Brain pericyte (primary cell): ENCODE measurements at places on chromosomes 11 and 22.

DNA sequence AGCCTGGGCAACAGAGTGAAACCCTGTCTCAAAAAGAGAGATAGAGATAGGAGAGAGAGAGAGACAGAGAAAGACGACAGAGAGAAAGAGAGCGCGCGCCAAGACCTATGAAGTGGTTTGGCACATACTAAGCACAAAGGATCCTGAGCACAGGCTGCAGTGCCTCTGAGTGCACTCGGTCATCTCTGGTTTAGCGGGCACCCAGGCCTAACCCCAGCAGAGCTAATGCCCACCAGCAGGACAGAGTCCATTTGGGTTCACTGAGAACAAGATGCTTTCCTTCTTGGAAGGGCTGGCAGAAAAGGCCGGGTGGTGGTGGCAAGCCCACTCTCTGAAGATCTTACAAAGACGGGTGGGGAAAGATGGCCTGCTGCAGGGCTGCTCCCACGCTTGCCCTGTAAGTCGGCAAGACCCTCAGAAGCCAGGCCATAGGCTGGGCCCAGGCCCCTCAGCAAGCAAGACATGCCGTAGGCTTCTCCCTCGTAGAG, 3.3 kb downstream of the SCARF2 start:
- DNase-seq, result no peak

GRCh38 chr22:24107661-24108060, 73.6 kb upstream of the SUSD2 start:
- DNase-seq, result peak; percentile 7

DNA sequence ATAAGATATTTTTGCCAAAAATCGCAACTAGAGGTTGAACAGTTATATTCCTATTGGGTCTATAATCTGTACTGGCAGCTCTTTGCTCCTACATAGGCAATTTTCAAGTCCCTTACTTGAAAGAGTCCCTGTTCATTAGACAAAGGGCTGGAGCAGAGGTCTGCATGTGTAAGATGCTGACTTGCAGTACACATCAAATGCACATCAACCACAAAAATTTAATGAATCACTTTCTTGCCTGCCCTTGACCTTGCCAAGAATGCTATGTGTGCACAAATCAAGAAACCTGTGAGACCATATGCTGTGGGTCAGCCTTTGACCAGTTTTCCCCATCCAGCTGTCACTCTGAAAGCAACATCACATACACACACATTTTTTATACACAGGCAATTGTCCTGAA, 661.5 kb downstream of the LRRC4C start:
- no peak for DNase-seq

- no peak for DNase-seq
Observed at GRCh38 chr11:81224396-81224795, 1509.3 kb downstream of the FAM181B start.

DNA sequence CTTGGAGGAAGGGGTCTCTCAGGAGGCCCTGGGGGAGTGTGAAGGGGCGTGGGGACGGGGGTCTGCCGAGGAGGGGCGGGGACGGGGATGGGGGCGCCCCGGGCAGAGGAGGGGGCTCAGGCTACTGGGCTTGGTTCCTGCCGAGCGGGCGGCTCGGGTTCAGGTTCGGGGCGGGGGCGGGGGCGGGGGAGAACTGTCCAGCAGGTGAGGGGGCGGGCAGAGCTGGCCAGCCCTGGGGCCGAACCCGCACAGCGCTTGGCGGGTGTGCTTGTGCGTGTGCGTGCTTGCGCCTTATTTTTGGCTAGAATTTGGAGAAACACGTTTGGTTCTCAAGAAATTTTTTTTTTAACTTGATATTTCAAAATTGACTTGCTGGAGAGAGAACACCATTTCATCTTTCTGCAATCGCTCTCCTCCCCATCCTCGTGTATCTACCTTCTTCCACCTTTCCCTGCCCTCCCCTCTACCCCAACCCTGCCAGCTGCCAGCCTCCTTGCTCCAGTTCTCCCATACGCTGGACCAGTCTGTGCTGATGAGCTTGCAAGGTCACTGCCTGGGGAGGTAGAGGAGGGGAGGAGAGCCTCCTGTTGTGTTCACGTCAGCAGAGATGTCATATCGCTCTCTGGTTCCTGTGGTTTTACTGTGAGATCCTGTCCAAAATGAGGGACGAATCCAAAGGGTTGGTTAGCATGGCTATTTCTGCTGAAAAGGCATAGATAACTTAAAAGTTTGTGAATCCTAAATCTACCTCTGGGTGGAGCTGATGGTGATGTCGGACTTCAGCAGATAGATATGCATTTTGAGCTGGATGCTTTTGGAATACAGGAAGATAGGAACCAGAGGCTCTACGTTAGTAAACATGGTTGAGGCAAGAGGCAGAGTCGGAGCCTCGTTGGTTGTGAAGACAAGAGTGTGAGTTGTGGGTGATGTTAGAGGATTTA, 668 bp downstream of the MADD start:
- DNase-seq, result peak; percentile 66

- DNase-seq, result no peak
Observed at GRCh38 chr11:83181815-83182214, 11.7 kb upstream of the ANKRD42 start.

- DNase-seq, result no peak
Observed at GRCh38 chr11:12602421-12602820, 71.8 kb upstream of the TEAD1 start.

GRCh38 chr22:31530823-31531195, 34.5 kb downstream of the SFI1 start:
- DNase-seq, result no peak

DNA sequence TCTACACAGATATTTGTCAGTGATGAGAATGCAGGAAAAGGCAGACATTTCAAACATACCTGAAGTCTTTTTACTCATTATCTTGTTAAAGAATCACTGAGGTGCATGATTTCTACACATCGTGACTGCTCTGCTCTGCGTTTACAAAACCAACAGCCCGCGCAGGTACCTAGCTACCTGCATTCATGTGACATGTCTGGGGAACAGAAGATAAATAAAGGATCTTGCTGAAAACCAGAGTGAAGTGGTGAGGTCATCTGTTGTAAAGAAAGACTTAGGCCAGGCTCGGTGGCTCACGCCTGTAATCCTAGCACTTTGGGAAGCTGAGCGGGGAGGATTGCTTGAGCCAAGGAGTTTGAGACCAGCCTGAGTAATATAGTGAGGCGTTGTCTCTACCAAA, 15.7 kb downstream of the ASPHD2 start:
- no peak for DNase-seq

- DNase-seq, result no peak
Observed at GRCh38 chr11:35177370-35177769, 38.4 kb downstream of the CD44 start.

DNA sequence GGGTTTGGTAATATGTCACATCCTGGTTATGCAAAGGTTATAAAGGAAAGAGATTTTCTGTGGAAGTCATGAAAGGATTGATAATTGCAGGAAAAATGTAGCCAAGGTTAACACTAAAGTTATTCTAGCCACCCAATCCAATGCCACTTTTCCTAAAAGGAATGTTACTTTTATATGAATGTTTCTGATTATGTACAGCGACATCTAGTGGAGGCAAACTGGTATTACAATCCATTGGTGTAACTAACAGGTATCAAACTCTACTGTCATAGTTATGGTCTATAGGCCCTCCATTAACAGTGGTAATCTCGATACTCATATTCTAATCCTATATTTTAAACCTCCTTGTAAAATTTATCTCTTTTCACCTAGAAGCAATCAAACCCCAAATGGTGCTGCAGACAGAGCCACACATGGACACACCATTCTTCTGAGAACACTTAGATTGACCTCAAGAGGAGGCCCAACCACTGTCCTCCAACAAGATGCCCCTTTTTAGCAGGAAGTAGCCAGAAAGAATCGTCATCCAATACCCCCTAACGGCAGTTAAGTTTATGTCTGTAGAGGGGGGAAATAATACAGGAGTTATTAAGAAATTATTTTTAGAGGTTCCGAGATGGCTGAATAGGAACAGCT, 74.9 kb upstream of the RAG2 start:
- DNase-seq, result peak; percentile 16
